ENCODE measurements at places on chromosomes 12 and 14.

DNA sequence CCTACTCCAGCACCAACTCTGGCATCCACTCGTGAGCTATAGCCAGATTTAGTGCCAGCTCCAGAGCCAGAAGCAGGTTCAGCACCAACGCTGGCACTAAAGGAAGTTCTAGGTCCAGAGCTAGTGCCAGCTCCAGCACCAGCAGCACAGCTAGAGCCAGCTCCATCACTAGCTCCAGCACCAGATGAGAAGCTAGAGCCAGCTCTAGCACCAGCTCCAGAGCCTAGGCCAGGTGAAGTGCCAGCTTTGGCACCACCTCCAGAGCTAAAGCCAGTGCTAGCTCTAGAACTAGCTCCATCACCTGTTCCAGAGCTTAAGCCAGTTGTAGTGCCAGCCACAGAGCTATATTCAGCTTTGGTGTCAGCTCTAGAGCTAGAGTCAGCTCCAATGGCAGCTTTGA lies 24.7 kb downstream of the ABCD4 start:
- DNase-seq: no peak

DNA sequence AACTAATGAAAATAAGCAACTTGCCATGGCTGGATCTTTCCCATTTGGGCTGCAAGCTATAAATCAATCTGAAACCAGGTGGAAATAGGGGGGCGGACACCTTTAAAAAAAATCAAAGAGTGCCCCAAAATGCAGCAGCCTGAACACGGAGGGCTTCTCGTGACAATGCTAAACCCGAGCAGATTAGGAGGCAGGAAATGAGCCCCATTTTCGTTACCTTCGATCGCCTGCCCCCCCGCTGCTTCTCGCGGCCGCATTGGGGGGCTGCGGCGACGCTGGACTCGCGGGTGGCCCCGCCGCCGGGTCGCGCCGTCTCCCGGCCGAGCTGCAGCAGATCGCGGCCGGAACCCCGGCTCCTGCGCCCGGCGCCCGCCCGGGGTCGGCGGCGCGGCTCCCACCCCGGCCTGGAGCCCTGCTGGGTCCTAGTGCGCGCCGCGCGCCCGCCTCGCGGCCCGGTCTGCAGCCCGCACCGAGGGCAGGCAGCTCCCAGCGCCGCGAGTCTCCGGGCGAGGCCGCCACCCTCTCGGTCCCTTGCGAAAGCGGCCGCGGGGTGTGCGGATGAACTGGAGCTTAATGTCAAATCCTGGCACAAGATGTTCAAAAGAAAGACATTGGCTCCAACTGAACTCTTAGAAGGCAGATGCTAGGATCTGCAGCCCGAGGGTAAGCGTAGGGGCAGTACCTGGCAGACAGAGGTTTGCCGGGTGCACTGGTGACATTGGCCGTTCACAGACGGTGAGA lies 201.9 kb upstream of the FOXN3 start:
- DNase-seq: peak; percentile 69

- peak; percentile 78 for DNase-seq
Observed at GRCh38 chr12:57240066-57240921, 10.7 kb downstream of the STAC3 start.

DNA sequence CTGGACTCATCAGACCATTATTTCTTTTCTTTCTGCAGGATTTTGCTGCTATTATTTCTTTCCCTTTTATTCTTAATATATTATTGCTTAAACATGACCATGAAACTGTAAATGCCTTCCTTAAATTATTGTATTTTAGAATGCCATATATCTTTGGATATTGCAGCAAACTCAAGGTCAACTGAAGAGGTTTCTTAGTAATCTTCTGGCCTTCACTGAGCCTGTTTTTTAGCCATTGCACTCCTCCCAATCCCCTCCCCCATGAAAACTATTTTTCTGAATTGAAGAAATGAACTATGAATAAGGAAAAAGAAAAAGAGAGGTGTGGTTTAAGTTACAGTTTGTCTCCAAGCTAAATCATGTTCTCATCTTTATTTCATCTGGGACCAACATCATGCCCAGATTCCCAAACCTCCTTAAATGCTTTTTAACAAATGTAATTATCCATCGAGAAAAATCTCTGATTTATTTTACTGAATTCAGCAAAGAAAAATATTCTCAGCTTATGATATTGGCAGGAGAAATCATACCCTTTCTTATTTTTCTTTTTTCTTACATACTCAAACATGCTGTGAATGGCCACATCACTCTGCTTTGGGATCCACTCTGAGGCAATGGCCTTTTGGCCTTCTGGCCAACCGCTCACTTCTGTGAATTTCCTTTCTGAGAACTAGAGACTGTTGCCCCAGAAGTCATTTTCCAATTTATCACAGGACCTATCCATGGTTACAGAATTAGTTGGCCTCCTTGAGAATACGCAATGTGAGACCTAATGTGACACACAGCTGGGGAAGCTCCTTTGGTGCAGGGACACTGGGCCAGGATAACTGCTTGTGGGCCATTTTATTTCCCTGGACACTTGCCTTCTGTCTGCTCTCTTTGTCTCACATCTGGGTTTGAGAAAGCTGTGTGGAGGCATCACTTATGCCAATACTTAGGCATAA lies 50.9 kb downstream of the IGF1 start:
- no peak for DNase-seq

DNA sequence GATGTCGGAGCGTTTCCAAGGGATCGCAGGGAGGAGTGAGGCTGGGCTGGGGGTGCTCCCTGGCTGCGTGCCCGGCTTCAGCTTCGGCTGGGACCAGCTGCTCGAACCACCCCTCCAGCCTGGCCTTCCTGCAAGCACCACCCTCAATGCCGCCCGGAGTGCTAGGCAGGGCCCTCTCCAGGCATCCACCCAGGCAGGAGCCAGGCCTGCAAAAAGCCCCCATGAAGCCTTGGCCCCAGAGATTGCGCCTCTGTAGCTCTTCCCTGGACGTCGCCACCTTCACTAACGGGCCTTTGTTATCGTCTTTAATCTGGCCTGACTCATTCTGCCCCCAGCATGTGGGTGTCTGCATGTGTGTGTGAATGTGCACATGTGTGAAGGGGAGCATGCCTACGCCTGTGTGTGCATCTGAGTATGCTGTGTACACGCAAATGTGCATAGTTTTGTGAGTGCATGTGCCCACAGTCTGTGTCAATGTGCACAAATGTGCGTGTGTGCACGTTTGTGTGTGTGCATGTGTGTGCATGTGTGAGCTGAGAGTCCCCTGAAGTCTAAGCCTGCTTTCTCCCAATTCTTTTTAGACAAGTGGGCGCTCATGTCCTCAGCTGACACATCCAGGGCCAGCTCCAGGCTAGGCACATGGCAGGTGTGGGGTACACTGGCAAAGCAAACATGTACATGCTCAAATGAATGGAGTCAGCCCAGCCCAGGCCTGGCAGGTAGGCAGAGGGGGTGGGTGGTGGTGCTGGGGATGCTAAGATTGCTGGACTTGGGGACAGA lies 195.4 kb upstream of the C14orf180 start:
- no peak for DNase-seq

GRCh38 chr12:89833337-89834252 lies 125.0 kb upstream of the ATP2B1 start:
- DNase-seq: no peak

DNA sequence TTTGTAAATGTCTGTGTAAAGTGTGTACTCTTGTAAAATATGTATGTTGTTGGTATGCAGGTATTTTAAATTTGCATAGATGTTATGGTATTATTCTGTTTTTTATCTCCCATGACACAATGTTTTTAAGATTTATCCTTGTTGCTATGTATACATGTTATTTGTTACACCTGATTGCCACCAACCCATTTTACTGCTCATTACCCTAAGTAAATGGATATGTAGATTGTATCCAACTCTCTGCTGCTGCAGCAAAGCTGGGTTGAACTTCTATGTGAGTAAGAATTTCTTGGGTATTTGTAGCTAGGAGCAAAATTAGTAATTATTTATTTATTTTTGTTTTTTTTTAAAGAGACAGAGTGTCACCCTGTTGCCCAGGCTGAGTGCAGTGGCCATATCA lies 6.2 kb downstream of the APAF1 start:
- no peak for DNase-seq

GRCh38 chr14:72714094-72714493 lies 179.8 kb downstream of the DPF3 start:
- peak; percentile 21 for DNase-seq

DNA sequence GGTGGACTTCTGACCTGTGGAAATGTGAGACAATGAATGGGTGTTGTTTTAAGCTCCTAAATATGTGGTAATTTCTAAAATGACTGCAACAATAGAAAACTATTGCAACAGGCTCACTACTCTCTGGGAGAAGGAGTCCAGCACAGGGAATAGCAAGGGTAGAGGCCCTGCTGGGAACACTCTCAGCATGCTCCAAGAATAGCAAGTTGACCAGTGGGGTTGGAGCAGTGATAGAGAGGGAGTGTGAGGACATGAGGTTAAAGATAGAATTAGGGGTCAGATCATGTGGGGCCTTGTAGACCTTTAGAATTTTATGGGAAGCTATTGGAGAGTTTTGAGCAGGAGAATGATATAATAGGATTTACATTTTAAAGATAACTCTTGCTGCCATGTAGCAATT lies 346.7 kb upstream of the CCDC196 start:
- no peak for DNase-seq

GRCh38 chr12:129659961-129660622 lies 243.7 kb downstream of the TMEM132D start:
- no peak for DNase-seq

DNA sequence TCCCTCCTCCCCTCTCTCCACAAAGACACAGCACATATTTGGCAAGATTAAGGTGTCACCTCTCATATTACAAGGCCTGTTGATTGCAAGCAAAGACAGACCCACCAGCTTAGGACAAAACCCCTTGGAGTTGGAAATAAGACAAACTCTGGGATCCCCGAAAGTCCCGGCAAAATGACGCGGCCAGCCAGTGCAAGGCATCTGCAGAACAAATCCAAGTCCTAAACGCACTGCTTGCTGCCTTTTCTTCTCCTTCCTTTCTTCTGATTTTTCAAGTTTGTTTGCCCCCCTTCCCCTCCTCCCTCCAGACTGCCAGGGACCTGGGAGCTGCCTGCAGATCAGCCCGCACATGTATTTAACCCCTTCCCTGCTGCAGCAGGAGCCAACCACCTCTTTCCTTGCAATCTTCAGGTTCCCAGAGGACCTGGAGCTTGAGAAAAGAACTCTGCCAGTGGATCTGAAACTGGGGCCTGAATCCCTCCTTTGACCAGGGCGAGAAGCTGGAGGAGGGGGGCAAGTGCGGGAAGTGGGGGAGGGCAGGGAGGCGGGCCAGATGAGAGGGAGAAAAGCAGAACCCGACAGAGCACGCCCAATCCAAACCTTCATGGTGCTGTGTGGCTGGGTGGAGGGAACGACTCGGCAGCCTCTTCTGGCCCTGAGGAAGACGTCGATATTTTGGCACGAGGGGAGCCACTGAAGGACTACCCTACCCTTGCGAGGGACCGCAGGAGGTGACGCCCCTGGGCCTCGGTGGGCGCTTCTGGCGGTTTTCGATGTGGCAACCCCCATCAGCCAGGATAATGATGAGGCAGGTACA lies 2.0 kb upstream of the NTF3 start:
- DNase-seq: no peak

DNA sequence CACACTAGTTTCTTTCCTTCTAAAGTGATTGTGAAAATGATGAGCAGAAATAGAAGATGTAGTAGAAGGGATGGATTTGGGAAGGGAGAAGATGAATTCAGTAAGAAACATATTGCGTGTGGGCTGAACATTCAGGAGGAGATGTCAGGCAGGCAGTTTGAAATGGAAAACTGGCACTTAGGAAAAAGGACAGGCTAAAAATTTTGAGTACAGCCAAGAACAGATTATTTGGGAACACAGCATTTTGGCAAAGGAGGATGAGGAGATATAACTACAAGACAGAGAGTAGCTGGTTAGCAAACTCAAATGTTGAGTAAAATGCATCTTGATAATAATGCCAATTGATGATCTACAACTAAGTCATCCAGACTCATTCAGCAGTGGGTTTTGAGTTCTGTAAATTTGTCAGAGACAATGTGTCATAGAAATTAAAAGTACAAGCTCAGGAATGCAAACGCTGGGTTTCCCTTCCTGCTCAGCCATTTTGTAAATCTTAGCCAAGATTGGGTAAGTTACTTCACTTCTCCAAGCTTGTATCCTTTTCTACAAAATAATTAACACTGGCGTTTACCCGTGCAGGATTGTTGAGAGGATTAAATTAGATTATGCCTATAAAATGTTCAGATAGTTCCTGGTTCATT lies 255.0 kb downstream of the NAV3 start:
- DNase-seq: no peak

- no peak for DNase-seq
Observed at GRCh38 chr14:66015071-66015780, 470.9 kb upstream of the CCDC196 start.

DNA sequence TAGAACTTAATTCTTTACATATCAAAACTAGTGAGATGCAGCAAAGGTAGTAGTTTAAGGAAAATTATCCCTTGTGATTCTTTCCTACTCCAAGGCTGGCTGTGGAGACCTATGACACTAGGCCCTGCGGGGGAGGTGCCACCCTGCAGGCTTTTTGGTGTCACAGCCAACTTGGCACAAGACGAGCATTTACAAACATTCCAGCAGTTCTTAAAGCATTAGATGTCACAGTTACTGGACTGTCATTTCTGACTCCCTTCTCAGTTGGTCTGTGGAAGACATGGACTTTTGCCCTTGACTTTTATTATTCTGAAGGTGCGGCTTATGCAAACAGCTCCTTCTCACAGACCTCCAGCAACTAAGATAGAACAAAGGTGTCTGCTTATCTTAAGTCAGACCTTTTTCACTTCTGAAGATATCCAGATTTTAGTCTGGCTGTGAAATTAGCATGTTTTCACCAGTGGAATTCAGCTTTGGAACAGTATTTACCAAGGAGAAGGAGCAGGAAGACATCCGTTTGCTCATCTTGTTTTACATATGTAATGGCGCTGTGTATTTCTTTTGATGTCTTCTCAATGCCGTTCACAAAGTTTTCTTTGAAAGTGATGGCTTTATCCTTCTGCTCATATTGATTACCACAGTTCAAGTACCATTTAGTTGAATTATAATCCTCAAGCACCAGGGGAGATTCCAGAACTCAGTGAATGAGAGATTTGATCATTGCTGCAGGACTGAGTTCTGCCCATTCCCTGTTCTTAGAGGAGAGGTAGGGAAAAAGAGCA lies 17.9 kb downstream of the SRGAP1 start:
- no peak for DNase-seq

- DNase-seq: no peak
Observed at GRCh38 chr14:101900253-101900652, 64.1 kb upstream of the DYNC1H1 start.

- no peak for DNase-seq
Observed at GRCh38 chr14:92103363-92103989, 2.9 kb downstream of the ATXN3 start.

DNA sequence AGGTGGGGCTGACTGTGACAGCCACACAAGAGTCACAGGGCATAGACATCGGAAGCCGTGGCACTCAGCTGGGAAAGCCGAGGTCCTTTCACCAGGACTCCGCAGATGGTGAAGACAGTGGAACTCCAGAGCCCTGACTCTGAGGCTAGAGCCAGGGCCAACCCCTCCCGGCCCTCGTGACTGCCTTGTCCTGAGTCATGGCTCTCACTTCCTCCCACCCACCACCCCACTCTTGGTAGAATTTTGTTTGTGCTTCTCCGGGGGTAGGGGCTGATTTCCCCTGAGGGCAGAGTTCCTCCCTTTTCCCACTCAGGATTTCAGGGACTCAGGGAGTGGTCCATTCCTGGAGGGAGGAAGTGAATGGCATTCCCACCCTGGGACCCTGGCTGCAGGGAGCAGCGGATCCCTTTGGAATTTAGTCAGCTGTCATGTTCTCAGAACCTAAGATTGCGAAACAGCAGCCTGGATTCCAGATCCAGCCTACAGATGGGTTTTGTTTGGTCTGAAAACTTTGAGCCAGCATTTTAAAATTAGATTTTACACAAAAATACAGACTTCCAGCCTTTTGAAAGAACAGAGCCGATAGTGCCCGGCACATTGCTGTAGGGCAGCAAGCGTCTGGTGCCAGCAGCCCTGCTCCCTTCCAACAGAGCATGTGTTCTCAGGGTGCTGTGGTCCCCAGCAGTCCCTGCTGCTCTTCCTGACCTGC lies 50.7 kb downstream of the TPCN1 start:
- peak; percentile 21 for DNase-seq
